ENCODE measurements at places on chromosomes 11 and 22.

DNA sequence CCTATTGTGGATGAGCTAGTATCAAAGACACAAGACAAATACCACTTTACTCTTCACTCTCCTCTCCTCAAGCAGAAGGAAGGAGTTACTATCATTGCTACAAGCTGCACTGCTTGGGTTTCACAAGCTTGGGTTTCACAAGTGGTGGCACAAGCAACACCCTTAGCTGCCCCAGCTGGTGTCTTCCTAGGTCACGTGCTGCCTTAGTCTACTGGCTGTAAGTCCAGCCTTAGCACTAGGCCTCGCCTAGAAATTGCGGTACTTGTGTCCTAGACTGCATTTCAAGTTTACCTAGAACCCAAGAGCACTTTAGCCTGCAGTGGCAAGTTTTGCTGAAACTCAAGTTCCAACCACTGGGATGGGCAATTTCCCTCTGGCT, 86.6 kb downstream of the EHF start:
- no peak for DNase-seq

- no peak for DNase-seq
These were observed 1197.3 kb downstream of the BRD1 start for GRCh38 chr22:48630433-48630754.

GRCh38 chr11:130620548-130620947, 172.1 kb downstream of the ADAMTS15 start:
- DNase-seq, result no peak

DNA sequence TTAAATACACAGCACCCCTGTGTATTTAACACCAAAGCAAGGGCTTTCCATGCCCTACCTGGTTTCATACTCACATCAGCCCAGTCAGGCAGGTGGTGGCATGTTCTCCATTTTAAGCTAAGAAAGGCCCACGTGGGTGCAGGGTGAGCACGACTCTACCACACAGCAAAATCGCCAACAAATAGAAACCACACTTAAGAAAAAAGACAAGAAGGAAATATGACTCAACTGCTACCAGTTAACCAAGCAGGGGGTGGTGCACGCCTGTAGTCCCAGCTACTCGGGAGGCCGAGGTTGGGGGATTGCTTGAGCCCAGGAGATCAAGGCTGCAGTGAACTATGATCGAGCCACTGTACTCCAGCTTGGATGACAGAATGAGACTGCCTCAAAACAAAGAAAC, 35.2 kb upstream of the TFIP11 start:
- no peak for DNase-seq

DNA sequence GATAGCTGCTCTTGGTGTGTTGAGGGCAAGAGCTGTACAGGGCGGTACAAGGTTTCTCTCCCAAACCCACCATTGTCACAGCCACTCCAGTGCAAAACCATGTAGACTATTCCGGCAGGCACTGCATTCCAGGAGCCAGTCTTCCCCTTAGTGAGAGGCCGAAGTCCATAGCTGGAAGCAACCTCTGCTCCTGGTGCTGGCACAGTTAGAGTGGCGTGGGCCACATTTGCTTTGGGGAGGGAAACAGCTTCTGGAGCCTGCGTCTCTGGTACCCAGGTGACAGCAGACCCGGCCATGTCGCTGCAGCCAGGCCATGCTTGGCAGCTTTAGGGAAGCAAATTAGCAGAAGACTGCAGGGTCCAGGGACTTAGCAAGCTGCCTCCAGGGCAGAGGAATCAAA, 788.0 kb downstream of the BRD1 start:
- DNase-seq, result no peak

DNA sequence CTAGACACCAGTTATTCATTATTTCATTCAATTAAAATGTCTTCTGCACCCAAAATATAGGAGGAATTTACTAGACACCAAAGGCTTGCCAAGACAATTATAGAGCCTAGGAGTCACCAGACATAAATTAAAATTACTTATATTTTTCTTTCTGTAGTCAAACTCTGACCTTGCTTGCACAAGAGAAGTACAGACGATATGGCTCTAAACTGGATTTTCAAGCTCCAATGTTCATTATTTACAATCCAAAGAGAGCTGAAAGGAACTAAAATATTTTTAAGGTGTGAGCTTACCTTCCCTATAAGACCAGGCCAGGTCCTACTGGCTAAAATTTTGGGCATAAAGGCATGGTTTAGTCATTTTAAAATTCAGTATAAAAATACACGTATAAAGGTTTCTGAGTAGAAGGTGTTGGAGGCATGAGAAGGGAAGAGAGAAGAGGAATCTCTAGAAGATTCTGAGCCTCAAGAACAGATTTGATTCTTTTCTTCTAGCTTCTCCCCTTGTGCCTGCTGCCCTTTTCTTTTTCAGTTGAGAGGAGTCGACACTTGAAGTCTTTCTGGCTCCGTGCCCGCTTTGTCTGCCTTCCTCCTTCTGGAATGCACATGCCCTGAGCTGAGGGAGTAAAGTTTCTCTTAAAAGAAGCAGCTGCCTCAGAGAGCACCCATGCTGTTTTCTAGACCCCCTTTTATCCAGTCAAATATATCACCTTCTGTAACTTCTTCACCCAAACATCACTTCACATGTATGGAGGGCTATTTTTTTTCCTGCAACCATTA, 13.5 kb downstream of the C11orf97 start:
- DNase-seq, result no peak

- no peak for DNase-seq
These were observed 5.5 kb downstream of the FAM111B start for GRCh38 chr11:59112494-59112893.

DNA sequence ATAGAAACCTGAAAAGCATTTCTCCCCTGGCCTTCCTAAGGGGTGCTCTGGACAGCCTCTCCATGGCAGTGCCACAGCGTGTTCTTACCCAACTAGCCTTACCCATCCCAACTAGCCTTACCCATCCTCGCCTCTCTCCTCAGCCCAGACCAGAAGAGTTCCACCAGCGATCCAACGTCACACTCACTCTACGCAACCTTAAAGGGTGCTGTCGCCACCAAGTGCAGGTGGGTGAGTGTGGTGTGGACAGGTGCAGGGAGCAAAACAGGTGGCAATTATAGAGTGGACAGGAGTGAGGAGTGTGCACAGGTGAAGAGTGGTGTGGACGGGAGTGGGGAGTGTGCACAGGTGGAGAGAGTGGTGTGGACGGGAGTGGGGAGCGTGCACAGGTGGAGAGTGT, 17.8 kb downstream of the TMEM121B start:
- no peak for DNase-seq

DNA sequence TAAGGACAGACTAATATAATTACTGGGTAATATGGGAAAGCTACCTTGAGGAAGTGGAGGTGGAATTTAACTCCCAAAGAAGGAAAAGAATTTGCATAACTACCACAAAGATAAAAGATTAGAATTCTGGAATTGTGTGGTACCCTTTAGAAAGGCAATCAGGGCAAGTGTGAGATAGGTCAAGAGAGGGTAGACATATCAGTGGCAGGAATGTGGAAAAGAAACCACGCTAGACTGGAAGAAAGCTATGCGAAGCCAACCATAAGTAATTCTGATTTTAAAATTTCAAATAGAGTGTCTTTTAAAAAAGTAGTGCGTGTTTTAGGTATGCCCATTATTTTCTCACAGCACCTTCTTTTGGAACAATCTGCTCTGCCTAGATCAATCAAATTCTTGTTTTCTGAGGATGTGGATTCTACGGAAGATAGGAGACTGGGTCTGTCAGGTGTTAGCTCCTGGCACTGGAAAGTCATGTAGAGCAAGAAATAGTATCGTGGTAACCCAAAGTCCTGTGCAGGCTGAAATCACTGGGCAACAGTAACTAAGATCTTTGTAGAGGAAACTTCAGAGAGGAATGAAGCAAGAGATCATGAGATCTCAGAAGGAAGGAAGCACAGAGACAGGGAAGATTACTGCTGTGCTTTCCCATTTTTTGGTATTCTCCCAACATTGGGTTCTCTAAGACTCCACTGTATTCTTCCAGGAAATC, 111.3 kb upstream of the MTMR2 start:
- no peak for DNase-seq

DNA sequence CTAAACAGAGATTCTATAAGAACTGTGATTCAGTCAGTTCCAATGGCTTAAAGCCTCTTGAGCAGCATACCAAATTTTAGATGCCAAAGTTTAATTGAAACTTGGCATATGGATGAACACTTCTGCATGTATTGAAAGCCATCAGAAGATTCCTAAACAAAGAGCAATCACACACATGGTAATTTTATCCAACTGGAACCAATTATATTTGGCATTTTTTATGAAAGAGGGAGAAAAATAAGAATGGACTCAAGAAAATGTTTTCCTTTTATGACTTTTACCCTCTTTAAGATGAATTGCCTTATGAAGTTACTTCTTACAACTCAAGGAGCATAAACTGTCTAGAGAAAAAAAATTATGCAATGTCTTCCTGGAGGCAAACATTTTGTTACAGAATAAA, 7.4 kb downstream of the TRPC6 start:
- DNase-seq, result no peak

GRCh38 chr22:39994566-39995392, at the start of gene FAM83F:
FAM83F (plus strand) TSS chr22:39994954; CDS start chr22:39995043, 89 bp downstream.
- DNase-seq, result no peak

- no peak for DNase-seq
These were observed 8.6 kb downstream of the CDC42BPG start for GRCh38 chr11:64835616-64836447.

DNA sequence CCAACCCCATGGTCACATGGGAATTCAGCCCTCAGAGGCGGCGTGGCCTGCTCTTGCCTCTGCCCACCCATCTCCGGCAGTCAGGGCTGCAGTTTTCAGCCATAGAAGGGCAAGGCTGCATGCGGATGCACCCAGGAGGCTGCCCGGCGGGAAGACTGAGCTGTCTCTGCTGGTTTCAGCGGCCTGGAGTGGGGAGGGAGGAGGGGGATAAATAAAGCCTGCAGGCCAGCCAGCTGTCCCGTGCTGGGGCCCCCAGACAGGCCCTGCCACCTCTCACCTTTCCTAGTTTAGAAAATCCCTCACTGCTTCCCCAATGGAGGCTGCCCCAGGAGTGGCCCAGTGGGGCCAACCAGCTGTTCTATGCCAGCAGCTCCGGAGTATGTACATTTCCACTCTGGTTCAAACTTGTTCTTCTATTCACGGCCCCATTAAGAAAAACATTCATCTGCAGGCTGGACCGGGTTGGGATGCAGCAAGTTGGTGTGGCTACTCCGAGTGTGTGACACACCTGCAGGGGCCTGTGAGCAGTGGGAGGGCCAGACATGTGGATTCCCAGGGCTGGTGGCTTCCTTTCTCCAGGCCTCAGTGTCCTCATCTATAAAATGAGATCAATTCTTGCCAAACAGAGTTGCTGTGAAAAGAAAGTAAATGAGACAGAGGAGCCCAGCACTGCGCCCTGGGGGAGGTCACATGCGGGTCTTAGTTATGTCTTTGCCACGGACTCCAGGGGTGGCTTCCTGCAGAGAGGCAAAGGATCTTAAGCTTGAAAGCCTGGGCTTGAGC, 5.0 kb downstream of the MICALL1 start:
- DNase-seq, result no peak

DNA sequence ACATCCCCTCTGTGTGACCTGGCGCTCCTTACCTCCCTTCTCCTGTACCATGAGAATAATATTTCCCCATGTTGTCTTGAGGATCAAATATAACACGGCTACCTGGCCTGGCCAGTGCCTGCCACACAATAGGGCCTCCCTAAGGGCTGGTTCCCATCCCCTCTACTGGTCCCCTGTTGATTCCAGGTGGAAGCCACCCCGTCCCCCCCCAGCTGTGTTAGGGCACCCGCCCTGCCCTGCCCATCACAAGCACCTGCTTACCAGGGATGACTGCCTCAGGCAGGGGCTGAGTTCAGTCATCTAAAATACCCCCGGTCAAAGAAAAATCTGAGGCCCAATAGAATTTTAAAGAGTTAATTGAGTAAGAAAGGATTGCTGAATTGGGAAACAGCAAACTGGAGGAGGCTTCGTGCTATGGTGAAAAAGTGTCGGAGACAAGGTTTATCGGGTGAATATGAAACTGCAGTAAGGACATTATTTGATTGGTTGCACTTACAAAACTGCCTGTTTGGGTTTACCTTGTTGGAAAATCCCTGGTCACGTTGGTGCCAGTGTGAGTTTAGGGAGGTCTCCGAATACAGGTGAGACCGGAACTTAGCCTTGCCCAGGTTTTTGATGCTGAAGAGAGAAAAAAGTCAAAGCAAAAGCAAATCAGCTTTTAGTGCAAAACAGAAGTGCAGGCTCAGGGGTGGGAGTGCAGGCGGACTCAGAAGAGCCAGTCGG, 5.2 kb downstream of the APOL1 start:
- DNase-seq, result no peak

Measured in stimulated activated CD8-positive, alpha-beta memory T cell treated with anti-CD3 and anti-CD28 coated beads, Interleukin-4, amount 100 ng/mL, for 1 hour (primary cell).